ENCODE measurements at places on chromosomes 4 and X.

GRCh38 chrX:129808158-129808828, 28.5 kb downstream of the SASH3 start:
- DNase-seq: no peak

DNA sequence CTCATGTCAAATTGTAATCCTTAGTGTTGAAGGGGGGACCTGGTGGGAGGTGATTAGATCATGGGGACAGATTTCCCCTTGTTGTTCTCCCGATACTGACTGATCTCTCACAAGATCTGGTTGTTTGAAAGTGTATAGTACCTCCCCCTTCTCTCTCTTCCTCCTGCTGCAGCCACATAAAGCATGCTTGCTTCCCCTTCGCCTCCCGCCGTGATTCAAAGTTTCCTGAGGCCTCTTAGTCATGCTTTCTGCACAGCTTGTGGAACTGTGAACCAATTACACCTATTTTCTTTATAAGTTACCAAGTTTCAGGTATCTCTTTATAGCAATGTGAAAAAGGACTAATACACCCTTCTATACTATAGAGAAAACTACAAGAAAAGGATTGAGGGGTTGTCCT, 1170.5 kb upstream of the AGA start:
- no peak for DNase-seq

- DNase-seq: no peak
Measured at GRCh38 chr4:142348613-142349021, 497.5 kb downstream of the INPP4B start.

- DNase-seq: no peak
Measured at GRCh38 chrX:130174045-130174704, 2.4 kb downstream of the RAB33A start.

DNA sequence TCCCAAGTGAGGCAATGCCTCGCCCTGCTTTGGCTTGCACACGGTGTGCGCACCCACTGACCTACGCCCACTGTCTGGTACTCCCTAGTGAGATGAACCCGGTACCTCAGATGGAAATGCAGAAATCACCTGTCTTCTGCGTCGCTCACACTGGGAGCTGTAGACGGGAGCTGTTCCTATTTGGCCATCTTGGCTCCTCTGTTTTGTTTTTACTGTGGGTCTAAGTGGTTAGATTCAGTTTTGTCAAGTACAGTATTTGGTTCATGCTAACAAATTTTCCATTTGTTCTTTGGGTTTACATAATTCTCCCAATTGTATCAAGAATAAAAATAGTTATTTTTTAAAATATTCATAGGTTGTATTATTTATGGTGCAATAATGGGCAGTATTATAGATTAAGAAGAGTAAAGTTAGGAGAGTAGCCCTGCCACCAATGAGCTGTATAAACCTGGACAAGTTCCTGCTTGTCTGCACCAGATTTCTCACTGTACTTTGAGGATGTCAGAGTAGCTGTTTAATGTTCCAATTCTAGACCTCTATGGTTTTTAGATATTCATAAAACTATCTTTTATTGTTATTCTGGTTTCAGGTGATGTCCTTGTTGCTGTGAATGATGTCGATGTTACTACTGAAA, 23.4 kb downstream of the INTU start:
- no peak for DNase-seq

- no peak for DNase-seq
Measured at GRCh38 chrX:109777749-109778148, 44.7 kb upstream of the ACSL4 start.

GRCh38 chr4:54167508-54167907, 61.6 kb upstream of the PDGFRA start:
- no peak for DNase-seq

GRCh38 chr4:30802622-30803323, 82.6 kb downstream of the PCDH7 start:
- no peak for DNase-seq

DNA sequence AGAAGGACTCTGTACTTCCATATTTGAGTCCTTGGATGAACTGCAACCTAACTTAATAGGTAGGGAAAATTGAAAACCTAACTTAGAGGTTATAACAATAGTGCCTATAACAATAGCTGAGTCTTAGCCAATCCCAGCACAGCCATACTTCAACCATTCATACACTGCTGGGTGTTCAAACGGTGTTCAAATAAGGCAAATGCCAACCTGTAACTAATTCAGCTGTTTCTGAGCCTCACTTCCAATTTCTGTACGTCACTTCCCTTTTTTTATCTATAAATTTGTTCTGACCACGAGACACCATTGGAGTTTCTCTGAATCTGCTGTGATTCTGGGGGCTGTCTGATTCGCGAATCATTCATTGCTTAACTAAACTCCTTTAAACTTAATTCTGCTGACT, 9.6 kb upstream of the GRSF1 start:
- DNase-seq: no peak

GRCh38 chrX:13216139-13216538, 103.7 kb downstream of the ATXN3L start:
- DNase-seq: no peak
